ENCODE measurements at places on chromosomes 16 and 17. TPM values are rescaled to one million over a fixed set of nuclear protein-coding genes. Genes with fewer than 3 reads are reported as not detected.
A peak's percentile ranks its signal among the peaks of the same experiment; 100 is the strongest.

GRCh38 chr16:65863236-65863635, 503.3 kb upstream of the CDH5 start:
- DNase-seq: peak; percentile 17

GRCh38 chr17:59719526-59719925, 12.1 kb downstream of the VMP1 start:
- no peak for DNase-seq

GRCh38 chr16:22648941-22649340, 138.2 kb downstream of the NPIPB5 start:
- DNase-seq: peak; percentile 57

Gene ZNF263
- 33.2 TPM for total RNA-seq

Gene CSH2
- total RNA-seq: not detected

Gene HAGHL
- total RNA-seq: 17.3 TPM

Gene C16orf89
- not detected for total RNA-seq

DNA sequence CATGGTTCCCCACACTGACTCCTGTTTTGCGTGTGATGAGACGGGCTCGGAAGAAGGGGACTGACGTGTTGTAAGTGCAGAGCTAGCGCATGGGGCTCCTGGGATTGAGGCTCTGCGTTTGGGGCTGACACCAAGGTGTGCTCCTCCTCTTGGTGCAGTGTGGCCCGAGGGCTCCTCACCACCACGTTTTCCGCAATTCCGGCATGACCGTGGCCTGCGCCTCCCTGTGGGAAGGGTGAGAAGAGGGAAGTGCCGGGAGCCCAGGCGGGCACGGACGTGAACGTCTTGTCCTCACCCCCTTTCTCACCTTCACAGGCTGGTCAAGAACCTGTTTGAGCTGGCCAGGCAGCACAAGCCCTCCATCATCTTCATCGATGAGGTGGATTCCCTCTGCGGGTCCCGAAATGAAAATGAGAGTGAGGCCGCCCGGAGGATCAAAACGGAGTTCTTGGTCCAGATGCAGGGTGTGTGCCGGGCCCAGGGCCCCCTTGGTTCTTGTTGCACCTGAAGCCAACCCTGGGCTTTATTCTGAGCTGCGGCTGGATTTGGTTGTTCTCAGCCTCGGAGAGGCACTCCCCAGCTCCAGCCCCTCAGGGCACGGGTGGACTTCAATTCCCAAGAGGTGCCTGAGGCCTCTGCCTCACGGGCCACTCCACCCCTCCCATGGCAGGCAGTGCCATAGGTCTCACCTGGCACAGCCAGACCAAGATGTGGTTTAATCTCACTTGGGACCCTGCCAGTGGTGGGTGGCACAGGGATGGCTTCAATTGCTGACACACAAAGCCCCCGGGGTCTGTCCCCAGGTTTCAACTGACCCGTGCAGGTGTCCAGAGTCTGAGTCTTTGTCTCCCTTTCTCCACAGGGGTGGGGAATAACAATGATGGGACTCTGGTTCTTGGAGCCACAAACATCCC, 8.9 kb downstream of the VPS4A start:
- no peak for DNase-seq

DNA sequence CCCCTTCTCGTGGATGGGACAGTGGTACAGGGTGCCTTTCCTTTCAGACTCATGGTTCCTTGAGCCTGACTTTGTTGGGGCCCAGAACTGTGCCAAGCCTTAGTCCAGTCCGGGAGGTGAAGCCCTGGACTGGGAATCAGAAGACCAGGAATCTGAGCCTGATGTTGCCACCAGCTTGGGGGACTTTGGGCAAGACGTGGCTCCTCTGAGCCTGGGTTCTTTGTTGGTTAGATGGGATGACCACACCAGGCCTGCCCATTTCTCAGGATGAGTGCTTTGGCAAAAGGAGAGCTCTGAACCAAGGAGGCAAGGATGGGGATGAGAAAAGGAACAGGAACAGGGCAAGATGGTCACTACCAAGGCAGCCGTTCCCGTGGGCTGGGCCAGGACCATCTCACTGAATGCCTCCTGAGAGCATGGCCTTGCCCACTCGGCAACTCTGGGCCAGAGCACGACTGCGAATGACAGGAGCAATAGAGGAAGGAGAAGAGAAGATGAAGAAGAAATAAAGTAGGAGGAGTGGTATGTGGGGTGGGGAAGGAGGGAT, 32.5 kb downstream of the PITPNM3 start:
- DNase-seq: no peak

- no peak for DNase-seq
Observed at GRCh38 chr17:8277317-8277716, 11.2 kb upstream of the RANGRF start.

Gene CD68
- total RNA-seq: 1.1 TPM

Gene MT1M
- total RNA-seq: 1.2 TPM

DNA sequence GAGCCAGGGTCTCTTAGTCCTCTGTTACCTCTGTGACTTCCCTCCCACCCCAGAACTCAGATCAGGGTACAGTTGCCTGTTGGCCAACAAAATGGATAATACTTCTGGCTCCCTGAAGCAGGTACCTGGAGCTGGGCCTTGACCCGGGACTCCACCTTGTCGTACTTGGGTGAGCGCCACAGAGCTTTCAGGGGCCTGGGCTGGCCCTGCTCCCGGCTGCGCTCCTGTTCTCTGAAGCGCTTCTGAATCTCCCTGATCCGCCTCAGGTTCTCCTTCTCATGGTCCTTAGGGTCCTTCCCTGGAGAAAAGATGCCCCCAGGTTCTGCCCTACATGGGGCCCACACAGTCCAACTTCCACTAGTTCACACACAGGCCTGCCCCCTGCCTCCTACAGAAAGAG, 1.7 kb downstream of the ENKD1 start:
- DNase-seq: no peak

DNA sequence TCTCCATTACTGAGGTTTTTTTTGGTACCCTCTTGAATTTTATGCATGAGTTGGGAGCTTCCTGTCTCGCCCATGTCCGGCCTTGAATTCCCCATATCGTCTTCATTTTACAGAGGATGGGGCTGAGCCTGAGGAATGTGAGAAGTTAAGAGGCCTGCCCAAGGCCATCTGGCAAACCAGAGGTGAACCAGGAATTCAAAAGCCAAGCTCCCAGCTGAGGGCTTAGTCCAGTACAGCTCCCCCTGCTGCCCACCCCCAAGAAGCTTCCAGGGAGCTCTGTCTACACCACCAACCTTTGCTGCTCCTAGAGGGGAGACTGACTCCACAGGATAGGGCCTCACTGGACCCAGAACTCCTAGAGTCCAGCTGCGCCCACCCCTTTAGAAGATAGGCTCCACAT, 20.7 kb upstream of the C16orf78 start:
- DNase-seq: no peak

DNA sequence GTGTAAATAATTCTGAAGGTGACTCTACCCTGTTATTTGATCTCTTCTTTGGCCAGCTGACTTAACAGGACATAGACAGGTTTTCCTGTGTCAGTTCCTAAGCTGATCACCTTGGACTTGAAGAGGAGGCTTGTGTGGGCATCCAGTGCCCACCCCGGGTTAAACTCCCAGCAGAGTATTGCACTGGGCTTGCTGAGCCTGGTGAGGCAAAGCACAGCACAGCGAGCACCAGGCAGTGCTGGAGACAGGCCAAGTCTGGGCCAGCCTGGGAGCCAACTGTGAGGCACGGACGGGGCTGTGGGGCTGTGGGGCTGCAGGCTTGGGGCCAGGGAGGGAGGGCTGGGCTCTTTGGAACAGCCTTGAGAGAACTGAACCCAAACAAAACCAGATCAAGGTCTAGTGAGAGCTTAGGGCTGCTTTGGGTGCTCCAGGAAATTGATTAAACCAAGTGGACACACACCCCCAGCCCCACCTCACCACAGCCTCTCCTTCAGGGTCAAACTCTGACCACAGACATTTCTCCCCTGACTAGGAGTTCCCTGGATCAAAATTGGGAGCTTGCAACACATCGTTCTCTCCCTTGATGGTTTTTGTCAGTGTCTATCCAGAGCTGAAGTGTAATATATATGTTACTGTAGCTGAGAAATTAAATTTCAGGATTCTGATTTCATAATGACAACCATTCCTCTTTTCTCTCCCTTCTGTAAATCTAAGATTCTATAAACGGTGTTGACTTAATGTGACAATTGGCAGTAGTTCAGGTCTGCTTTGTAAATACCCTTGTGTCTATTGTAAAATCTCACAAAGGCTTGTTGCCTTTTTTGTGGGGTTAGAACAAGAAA, 5.1 kb downstream of the STH start:
- no peak for DNase-seq

DNA sequence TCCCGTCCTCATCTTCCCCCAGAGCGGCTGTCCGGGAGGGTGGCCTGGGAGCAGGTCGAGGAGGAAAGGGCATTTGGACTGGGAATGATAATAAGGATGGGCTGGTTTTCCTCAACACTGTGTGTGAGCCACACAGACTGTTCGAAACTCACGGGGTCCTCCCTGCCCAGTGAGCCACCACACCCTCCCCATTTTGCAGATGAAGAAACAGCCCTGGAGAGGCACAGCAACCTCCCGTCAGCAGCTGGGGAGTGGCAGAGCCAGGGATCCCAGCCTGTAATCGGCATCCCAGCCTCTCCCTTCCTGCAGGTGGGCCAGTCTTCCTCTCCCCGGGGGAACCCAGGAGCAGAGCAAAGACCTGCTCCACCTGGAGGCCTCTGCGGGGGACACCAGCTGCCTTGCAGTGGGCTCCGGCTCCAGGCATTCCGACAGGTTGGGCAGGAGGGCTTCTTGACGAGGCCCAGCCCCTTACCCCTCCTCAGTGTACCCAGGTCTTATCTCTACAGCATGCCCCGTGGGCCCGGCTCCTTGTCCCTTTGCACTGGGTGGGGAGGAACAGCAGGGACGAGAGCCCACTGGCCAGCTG, 23.8 kb downstream of the ENGASE start:
- no peak for DNase-seq

Gene FAM83G
- total RNA-seq: 4.1 TPM

GRCh38 chr17:40615068-40615840, 32.4 kb downstream of the SMARCE1 start:
- DNase-seq: peak; percentile 71

DNA sequence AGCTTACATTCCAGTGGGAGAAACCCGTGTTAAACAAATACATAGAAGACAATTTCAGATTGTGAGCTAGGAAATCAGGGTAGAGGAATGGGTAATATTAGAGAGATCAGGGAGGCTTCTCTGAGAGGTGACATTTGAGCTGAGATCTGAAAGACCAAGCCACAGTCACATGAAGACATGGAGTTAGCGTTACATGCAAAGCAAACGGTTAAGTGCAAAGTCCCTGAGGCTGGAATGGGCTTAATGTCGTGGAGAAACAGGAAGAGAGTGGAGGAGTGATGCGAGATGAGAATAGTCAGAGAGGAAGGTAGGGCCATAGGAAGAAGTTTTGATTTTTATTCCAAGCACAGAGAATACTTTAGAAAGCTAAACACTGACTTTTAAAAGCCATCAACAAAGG, 246.1 kb downstream of the IRX3 start:
- no peak for DNase-seq

DNA sequence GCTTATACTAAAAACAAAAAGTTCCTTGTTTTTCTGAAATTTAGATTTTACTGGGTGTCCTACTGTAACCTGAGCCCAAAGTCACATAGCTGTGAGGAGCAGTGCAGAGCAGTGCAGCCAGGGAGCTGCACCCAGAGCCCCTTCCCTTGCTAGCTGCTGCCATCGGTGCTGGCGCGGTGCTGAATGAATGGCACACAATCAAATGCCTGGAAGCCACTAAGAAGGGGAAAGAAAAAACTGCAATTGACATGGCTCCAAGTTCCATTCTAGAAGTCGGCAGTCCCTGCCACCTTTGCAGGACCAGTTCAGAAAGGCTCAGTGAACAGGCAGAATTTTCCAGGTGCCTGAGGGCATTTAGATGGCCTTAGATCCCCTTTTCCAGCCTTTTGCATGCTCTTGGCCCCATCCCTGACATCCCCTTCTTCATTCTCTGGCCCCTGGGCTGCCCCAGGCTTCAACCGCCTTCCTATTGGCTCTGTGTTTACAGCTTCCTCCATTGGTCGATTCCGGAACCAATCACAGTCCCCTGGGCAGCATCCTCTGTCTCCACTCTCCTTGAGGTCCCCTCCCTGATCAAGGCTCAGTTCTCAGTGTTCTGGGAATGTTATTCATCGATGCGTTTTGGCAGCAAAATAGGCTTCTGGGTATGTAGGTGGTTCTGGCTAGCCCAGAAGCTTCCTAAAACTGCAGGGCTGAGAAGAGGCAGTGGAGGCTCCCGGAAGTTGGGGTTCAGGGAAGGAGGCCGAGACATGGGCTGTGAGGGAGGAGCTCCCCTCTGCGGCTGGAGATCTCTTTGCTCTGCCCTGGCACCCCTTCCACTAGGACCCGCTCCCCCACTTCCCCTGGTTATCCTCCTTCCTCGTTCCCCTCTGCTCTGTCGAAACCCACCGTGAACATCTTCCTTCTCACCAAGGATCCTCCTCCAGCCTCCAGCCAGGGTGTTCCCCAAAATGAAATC, 37.9 kb downstream of the ATP2C2 start:
- no peak for DNase-seq

Gene ITGAX
- not detected for total RNA-seq

Gene ADGRG3
- not detected for total RNA-seq

DNA sequence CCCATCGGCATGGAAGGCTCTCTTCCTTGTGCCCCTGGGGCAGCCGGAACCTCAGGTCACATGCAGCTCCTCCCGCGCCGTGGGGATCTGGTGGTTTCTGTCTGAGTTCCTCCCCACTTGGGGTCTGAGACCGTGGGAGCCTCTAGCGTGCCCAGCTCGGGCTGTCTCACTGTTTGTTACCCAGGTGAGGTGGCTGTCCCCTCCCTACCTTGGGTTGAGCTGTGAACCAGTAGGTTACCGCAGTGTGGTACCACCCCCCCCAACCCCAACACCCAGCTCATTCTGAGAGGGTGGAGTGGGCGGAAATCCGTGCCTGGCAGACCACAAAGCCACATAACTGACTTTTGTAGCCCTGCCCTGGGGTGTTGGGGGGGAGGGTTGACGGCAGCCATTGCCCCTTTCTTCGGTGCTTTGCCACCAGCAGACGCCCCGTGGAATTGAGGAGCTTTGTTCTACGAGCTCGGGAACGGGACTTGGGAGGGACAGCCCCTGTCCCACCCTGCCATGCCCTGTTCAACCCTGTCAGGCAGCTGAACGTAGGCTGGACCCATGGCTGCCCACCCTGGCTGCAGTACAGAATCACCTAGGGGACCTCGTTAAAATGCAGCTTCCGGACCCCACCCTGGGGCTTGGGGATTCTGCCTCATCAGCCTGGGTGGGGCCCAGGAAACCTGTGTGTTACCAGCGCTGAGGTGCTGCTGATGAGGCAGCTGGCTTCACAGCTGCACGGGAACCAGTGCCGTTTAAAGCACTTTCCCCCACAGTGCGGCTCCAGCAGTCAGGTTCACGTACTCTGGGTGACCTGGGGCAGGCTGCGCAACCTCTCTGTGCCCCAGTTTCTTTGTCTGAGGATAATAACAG, 18.5 kb downstream of the RAP1GAP2 start:
- no peak for DNase-seq

- no peak for DNase-seq
Observed at GRCh38 chr16:23408823-23409298, 44.1 kb downstream of the COG7 start.

Gene JMJD8
- 57.6 TPM for total RNA-seq

- DNase-seq: no peak
Observed at GRCh38 chr17:47855737-47856136, 4.8 kb upstream of the SP6 start.

- DNase-seq: no peak
Observed at GRCh38 chr16:83453977-83454376, 353.8 kb upstream of the HSBP1 start.

- no peak for DNase-seq
Observed at GRCh38 chr17:76544546-76545365, 4.9 kb downstream of the PRCD start.

Data from osteocyte (in vitro differentiated cells).